ENCODE measurements at places on chromosomes 16 and 17. TPM values are rescaled to one million over a fixed set of nuclear protein-coding genes. Genes with fewer than 3 reads are reported as not detected.

The OR2C1 gene
- 0.26 TPM for total RNA-seq

The LAT gene
- total RNA-seq = 0.53 TPM

The GGT6 gene
- not detected for total RNA-seq

The NOD2 gene
- total RNA-seq = 0.06 TPM

The ZNF286A gene
- total RNA-seq = 27.7 TPM
